ENCODE measurements at places on chromosomes 5 and 9.

DNA sequence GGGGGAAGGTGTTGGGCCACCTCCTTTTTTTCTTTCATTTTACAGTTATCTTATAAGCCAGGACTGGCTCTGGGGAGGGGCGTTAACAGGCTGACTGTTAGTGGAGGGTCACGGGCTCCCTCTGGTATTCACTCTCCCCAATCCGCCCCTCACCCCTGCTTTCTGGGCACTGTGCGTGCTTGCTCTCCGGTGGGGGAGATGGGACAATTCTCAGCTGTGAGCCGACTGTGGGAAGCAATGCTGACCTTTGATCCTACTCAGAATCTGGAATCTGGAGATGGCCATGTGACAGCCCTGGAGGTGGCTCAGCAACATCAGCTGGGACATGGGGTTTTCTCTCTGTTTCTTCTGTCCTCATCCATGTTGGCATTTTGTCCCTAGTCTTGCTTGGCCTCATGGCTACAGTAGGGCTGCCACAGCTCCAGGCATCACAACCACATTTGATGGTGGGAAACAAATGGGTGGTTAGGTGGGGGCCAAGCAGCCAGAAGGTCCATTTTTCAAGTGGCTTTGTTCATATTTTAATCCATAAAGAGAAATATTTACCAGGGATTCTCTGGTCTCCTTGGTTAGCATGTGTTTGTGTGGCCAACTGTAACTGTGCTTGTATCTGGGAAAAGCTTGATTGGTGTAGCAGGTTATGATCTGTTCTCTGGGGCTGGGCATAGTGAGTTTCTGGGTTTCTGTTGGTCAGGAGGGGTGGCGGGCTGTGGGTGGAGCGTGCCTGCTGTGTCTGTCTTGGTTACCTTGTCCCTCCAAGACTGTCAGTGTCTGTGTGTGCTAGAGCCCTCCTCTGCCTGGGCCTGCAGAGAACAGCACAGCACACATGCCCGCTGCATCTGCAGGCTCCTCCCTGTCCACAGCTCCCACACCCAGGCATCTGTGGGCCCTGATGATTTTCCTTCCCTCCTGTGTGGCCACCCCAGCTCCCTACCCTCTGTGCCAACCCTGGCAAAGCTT is 12.4 kb downstream of the WNK2 start:
- DNase-seq = no peak

GRCh38 chr5:139964266-139964993 is 78.7 kb downstream of the NRG2 start:
- no peak for DNase-seq

DNA sequence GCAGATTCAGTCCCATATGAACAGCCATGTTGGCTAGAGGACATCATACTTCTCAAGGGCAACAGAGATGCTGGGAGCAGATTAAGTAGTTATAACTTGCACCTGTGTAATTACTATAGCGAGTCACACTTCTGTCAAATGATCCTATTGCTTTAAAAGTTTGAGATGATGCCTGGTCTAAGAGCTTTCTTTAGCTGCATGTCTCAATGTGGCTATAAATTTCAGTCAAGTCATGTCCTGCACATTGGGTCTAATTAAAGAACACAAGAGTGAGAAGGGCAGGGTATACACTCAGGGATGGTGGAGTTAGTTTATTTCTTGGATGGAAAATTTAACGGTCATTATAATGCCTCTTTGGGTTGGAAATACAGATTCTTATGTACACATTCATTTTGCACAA is 557.3 kb downstream of the RAB3C start:
- DNase-seq = no peak

DNA sequence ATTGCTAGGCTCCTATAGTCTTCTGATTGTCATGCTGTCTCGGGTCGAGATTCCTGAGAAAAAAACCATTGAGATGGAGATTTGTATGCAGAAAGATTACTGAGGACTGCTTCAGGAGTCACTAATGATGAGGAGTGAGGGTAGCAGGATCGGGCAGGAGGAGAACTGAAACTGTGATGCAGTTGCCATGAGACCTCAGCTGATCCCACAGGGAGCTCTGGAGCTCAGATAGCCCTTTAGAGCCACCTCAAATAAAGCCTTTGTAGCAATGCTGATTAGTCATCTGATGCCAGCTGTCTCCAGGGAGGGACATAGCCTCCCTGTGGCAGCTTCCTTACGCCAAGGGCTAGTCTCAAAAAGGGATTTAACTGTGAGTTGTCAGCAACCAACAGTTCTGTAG is 256.9 kb downstream of the DMAC1 start:
- no peak for DNase-seq

- DNase-seq = peak; percentile 76
Observed at GRCh38 chr9:2802494-2802921, 41.4 kb downstream of the PUM3 start.

DNA sequence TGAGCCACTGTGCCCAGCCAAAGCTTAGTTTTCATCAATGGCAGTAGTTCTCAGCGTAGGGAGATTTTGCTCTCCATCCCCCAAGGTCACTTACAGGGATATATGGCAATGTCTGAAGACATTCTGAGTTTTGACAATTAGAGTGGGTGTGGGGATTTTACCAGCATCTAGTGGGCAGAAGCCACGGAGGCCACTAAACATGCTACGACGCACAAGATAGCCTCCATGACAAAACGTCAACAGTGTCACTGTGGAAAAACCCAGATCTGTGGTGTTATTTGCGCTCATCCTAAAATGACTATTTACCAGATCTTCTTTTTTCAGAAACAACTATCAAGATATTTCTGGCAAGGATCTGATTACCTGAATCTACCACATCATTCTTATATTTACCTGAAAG is 68.2 kb downstream of the CDC14B start:
- DNase-seq = no peak

- peak; percentile 53 for DNase-seq
Observed at GRCh38 chr5:127957183-127957582, 126.4 kb upstream of the SLC12A2 start.

- no peak for DNase-seq
Observed at GRCh38 chr5:174315471-174315870, 270.0 kb downstream of the NSG2 start.

- DNase-seq = peak; percentile 42
Observed at GRCh38 chr5:132505641-132506040, 15.1 kb upstream of the IRF1 start.

GRCh38 chr5:59620535-59621212 is 272.9 kb downstream of the PDE4D start:
- DNase-seq = peak; percentile 50

DNA sequence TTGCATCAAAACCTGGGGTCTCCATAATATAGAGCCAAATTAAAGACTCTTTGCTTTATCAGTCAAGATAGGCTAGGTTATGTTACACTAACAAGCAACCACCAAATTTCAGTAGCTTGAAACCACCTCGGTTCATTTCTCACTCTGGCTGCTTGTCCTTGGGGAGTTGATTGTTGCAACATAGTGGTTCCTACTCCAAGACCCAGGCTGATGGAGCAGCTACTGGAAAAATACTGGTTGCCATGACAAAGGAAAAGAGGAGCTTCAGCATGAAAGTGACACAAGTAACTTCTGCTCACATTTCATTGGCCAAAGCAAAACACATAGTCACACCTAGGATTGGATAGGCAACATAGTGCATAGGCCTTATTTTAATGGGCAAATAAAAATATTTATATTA is 18.5 kb upstream of the RCL1 start:
- peak; percentile 26 for DNase-seq

GRCh38 chr5:155181542-155181941 is 168.0 kb downstream of the KIF4B start:
- no peak for DNase-seq

DNA sequence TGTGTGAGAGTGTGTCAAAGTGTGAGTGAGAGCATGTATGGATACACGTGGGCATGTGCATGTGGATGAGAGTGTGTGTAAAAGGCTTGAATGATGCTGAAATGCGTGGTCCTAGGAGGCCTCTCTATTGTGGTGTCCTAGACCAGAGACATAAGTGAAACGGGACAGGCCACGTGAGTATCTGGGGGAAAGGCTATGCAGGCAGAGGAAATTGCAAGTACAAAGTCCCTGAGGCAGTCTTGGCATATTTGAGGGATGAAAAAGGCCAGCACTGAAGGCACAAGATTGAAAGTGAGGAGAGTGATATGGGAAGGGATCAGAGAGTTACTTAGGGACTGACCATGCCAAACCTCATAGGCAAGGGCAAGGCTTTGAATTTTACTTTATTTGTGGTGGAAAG is 67.2 kb upstream of the CCDC152 start:
- no peak for DNase-seq

DNA sequence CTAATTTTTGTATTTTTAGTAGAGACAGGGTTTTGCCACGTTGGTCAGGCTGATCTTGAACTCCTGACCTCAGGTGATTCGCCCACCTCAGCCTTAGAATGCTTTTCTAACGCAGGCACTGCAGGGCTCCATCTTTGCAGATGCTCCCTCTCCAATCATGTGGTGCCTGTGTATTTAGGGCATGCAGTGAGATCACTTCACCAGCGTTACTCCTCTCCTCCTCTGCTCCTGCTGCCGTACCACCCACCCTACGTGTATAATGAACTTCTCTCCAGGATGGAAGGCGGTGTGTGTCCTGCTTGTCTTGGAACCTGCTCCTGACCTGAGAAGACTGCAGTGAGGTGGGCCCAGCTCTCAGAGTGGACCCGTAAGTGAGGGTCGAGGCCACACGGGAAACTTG is 13.6 kb upstream of the CFAP157 start:
- no peak for DNase-seq

DNA sequence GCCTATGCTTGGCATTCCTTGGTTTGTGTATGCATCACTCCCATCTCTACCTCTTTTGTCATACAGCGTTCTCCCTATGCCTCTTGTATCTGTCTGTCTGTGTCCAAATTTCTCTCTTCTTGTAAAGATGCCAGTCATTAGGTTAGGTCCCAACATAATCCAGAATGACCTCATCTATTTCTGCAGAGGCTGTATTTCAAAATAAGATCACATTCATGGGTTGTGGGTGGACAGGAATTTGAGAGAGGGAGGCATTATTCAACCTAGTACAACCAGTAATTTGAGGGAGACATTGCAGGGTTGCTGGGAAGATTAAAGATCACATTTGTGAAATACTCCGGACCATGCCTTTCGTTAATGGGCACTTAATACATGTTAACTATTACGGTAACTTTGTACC is 155.0 kb downstream of the MAN2A1 start:
- peak; percentile 34 for DNase-seq

Measured in fibroblast of skin of back (primary cell).